A673 (cell line): ENCODE measurements at places on chromosomes 12 and 14.

DNA sequence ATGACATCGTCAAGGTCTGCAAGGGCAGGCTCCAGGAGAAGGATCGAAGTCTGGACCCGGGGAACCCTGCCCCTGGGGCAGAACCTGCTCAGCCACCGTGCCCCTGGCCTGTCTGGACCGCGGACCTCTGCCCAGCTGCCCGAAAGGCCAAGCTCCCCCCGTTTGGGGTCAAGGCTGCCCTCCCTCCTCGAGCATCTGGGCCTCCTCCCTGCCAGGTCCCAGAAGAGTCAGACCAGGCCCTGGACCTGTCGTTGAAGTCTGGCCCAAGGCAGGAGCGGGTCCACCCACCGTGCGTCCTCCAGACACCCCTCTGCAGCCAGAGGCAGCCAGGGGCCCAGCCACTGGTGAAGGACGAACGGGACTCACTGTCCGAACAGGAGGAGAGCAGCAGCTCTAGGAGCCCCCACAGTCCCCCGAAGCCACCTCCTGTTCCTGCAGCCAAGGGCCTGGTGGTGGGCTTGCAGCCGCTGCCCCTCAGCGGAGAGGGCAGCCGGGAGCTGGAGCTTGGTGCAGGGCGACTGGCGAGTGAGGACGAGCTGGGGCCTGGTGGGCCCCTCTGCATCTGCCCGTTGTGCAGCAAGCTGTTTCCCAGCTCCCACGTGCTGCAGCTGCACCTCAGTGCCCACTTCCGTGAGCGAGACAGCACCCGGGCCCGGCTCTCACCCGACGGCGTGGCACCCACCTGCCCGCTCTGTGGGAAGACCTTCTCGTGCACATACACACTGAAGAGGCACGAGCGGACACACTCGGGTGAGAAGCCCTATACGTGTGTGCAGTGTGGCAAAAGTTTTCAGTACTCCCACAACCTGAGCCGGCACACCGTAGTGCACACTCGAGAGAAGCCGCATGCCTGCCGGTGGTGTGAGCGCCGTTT lies 856 bp downstream of the ZBTB42 start:
- DNase-seq, result no peak

GRCh38 chr12:49621651-49622500 lies 1.5 kb upstream of the PRPF40B start:
- DNase-seq, result no peak

- no peak for DNase-seq
Measured at GRCh38 chr12:26713885-26714383, 119.1 kb downstream of the ITPR2 start.

DNA sequence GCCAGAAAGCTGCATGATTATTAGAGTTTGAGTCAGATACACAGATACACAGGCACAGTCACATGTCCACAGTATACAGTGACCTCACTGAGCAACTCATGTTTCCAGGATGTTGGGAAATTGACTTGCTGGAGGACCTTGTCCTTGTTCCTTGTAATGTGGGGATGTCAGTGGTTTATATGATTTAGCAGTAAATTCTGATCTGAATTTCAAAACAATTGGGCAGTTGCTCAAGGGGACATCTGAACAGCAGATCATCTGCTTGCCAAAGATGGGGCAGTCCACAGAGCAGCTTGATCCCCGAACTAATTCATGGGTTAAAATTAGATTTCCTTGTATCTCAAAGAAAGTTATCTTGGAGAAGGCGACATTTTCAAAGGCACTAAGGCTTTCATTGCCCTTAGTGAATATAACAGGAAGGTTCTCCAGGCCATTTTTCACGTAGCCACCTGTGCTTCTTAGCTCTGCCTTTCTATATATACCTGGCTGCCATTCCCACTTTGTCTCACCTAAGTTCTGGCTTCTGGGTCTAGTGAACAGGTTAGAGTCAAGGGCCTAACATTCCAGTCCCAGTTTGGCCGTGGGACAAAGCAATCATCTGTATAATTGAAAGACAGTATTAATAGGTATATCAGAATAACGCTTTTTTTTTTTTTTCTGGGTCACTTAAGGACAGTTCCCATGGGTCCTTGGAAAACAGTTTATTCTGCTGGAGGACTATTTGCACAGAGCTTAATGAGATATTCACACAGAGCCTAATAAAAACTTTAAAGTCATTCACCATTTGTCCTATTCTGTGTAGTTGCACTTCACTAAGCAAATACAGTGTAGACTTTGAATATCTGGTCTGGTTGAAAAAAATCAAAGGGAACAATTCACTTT lies 64.9 kb upstream of the STRN3 start:
- DNase-seq, result no peak

DNA sequence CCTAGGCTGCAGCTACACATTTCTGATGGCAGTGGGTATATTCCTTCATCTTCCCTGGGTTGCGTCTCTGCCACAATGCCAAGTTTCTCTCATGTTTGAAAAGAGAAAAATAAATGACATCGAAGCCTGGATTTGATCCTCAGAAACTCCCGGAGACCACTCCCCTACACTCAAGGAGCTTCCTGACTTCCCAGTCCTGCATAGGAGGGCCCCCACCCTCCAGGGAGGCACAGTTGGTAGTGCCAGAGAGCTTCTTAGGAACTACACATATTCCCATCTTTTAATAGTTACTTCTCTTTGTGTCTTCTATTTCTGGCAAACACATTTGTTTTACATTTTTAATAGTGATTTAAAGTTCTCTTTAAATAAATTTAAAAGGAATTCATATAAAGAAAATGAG lies 30.7 kb downstream of the AP5M1 start:
- DNase-seq, result no peak

DNA sequence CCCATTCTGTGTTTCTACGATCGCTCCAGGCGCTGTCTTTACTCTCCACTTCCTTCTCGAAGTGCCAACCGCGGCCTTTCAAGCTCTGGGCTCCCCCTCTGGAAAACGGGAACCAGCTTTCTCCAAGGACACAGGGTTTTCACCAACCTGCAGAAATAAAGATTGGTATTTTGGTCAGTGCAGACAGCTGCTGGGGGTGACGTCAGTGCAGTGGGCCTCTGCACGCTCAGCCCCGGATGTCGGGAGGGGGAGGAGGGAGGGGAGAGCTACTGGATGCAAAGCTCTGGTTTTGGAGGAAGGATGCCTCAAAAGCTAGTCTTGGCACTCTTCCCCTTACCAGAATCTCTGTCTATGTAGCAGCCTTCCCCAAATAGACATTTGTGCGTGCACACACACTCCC lies 19.9 kb downstream of the HRK start:
- peak; percentile 59 for DNase-seq

DNA sequence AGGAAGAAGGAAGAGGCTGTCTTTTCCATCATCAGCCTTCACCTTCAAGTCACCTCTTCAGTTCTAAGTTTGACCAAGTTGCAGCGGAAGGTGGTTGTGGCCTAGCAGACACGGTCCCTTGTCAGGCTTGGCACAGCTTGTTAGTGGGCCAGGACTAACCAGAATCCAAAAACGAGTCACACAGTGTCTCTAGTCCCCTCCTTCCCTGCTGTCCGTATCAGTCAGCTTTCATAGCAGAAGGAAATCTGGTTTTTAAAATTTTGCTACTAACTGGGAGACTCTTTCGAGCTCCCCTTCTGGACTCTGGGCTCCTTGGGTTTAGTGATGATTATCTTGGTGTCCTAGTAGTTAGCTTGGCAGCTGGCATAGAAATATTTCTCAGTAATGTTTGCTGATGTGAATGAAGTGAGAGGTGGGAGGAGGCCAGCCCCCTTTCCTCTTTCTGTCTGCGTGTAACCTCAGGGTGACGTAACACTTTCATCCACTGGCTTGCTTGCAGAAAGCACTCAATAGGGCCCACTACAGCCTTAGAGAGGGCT lies 3.8 kb downstream of the ETV6 start:
- no peak for DNase-seq

GRCh38 chr14:65377576-65377975 lies 35.0 kb upstream of the FUT8 start:
- DNase-seq, result peak; percentile 6

- no peak for DNase-seq
Measured at GRCh38 chr14:45128963-45129629, 5.2 kb downstream of the FKBP3 start.

GRCh38 chr12:95480230-95480629 lies 6.3 kb downstream of the METAP2 start:
- DNase-seq, result no peak

DNA sequence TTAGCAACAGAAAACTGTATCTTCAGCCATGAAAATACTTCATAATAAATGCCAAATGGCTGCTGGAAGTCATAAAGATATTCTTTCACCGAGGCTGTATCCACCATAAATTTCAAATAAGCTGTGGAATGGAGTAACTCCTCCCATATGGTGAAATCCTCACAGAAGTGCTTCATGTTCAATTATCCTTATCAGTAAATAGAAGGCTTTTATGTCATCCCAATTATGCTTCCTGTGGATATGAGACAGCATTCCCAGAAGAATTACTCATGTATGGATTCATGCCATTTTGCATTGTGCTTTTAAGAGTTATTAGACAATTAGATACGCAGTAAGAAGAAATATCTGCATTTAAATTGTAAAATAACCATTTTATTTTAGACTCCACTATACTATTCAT lies 99.0 kb downstream of the RTN1 start:
- peak; percentile 88 for DNase-seq

DNA sequence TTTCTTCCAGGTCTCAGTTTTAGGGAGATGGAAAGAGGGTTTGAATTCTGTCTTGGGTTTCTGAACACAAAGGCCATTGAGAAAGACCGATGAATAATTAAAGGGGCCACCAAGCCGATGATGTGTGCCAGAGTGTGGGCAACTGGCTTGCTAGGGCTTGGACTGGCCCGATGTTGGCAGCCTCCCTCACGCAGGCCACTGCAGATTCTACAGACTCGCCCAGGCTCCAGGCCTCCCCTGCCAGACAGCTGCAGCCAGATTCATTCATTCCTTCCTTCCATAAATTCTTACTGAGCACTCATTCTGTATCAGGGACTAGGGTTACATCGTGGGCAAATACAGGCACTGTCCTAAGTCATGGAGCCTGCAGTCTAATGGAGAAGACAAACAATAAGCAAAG lies 34.9 kb downstream of the ACTN1 start:
- DNase-seq, result no peak

- peak; percentile 58 for DNase-seq
Measured at GRCh38 chr14:86057018-86057667, 527.2 kb downstream of the FLRT2 start.

DNA sequence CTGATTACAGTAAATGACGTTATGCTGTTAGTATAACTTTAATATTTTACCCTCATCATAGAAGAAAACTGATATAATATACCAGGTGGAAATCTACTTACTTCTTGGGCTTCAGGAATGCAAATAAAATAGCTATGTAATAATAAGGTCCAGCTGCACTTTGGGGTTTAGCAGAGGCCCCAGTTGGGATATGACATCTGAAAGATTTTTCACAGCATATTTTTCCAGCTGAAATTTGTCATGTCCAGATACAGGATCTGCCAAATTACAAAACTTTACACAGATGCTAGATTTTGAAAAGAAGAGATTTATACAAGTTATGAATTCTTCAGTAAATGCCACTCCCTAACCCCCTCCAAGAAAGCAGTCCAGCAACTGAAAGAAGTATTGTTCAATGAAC lies 29.2 kb upstream of the DCN start:
- no peak for DNase-seq
